Naive thymus-derived CD4-positive, alpha-beta T cell (primary cell): ENCODE measurements at places on chromosomes 16 and 17. TPM values are rescaled to one million over a fixed set of nuclear protein-coding genes. Genes with fewer than 3 reads are reported as not detected.

- no peak for DNase-seq
- H3K4me1 ChIP-seq = no peaks in the 10 kb centered on the region
- H3K27me3 ChIP-seq = no peaks in the 10 kb centered on the region
- no peaks in the 10 kb centered on the region for H3K36me3 ChIP-seq
- no peak overlapping the region for H3K4me3 ChIP-seq
These were observed 9.3 kb downstream of the ODAD4 start for GRCh38 chr17:41939693-41940090.

DNA sequence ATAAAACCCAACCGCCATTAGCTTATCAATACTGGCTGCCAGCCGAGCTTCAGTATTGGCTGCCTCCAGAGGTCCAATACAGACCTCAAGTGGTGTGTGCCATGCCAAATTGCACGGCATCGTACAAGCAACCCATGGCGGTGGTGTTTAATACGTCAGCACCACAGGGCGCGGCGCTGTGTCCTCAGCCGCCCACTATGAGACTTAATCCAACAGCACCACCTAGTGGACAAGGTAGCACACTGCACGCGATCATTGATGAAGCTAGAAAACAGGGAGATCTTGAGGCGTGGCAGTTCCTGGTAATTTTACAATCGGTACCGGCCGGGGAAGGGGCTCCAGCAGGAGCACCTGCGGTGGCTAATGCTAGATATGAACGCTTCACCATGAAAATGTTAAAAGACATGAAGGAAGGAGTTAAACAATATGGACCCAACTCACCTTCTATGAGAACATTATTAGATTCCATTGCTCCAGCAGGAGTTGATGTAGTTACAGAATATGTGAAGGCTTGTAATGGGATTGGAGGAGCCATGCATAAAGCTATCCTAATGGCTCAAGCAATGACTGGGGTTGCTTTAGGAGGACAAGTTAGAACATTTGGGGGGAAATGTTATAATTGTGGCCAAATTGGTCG, 15.4 kb downstream of the FLYWCH1 start:
- H3K4me3 ChIP-seq = no peak overlapping the region
- H3K27me3 ChIP-seq = no peaks in the 10 kb centered on the region
- peaks cover 5% of the 10 kb centered on the region for H3K4me1 ChIP-seq
- H3K36me3 ChIP-seq = no peaks in the 10 kb centered on the region
- no peak overlapping the region for H3K27ac ChIP-seq
- peak; percentile 64 for DNase-seq

IKZF3 gene
- total RNA-seq = 72.8 TPM

METTL16 gene
- total RNA-seq = 37.0 TPM

- no peaks in the 10 kb centered on the region for H3K27me3 ChIP-seq
- no peaks in the 10 kb centered on the region for H3K36me3 ChIP-seq
- H3K4me1 ChIP-seq = no peaks in the 10 kb centered on the region
- no peak overlapping the region for H3K27ac ChIP-seq
These were observed 73.2 kb upstream of the CIBAR2 start for GRCh38 chr16:85185303-85186100.

ENO3 gene
- total RNA-seq = 30.1 TPM

GRCh38 chr17:74133740-74134139, 69.7 kb upstream of the RPL38 start:
- no peak overlapping the region for H3K4me3 ChIP-seq
- no peaks in the 10 kb centered on the region for H3K27me3 ChIP-seq
- no peak overlapping the region for H3K27ac ChIP-seq

DNA sequence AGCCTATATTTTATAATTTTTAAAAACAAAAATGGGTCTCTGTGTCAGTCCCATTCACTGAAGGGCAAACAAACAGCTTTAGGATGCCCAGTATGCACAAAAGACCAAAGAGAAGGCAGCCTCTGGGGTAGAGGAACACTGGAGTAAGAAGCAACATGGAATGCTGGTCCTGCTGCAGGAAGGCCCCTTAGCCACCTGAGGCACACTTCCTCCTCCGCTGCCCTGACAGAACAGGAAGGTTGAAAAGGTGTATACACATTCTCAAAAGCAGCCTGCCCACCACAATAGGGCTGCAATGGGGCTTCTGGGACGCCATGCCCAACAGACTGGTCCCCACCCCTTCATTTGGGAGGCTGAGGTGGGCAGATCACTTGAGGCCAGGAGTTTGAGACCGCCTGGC, 19.5 kb downstream of the TOM1L2 start:
- no peak overlapping the region for H3K27ac ChIP-seq
- H3K36me3 ChIP-seq = no peaks in the 10 kb centered on the region
- H3K4me1 ChIP-seq = peaks cover 28% of the 10 kb centered on the region
- no peaks in the 10 kb centered on the region for H3K27me3 ChIP-seq
- DNase-seq = no peak

SAMD14 gene
- not detected for total RNA-seq

DNA sequence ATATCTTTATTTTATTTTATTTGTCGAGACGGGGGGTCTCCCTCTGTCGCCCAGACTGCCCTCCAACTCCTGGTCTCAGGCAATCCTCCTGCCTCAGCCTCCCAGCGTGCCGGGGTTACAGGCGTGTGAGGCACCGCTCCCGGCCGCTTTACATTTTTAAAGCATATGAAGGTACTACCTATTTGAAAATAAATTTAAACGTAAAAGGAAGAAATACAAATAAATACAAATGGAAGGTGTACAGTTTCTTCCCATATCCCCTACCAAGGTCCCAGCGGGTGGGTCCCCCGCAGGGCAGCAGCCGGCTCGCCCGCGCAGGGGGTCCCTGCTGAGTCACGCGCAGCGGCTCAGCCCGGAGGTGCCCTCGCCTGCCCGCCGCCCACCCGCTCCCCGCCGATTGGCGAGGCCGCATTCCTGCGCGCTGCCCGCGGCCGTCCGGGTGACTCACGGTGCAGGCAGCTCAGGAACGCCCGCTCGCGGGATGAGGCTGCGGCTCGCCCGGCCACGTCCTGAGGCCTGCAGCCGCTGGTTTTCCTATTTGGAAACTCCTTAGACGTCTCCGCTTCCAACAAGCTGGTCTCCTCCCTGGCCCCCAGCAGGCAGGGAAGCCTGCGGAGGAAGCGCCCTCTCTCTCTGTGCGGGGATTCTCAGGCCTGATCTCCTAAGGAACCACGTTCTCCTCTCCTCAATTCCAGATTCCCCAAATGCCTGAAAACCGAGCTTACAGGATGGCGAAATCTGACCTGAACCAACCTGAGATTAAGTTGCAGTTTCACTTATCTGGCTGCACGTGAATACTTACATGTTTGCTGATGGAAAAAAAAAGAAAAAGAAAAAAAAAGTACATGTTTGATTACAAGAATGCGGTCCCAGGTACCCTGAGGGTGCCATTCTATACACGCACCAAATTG, 54.8 kb upstream of the MAP3K14 start:
- H3K27ac ChIP-seq = no peak overlapping the region
- no peaks in the 10 kb centered on the region for H3K27me3 ChIP-seq
- DNase-seq = no peak
- no peaks in the 10 kb centered on the region for H3K4me1 ChIP-seq
- no peaks in the 10 kb centered on the region for H3K36me3 ChIP-seq
- no peak overlapping the region for H3K4me3 ChIP-seq
